Ascending aorta (tissue), 2 donors: ENCODE measurements at places on chromosomes 5 and 9. TPM values are rescaled to one million over a fixed set of nuclear protein-coding genes. Genes with fewer than 3 reads are reported as not detected.
A peak's percentile ranks its signal among the peaks of the same experiment; 100 is the strongest.

DNA sequence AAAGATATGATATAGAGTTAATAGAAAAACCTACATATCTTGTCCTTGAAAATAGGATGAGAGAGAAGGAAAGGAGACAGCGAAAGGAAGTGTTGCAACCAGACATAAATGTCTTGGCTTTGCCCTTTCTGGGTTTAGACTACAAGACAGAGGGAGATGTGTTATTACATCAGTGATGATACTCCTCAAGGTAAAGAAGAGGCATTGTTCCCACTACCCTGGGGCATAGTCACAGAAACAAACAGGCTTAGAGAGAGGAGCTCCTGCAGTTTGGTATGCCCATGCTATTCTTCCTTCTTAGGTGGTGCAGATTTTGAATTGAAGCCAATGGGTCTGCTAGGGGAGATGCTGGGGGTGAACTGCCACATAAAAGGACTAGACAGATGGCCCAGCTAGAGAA is 166.8 kb upstream of the RFX3 start:
- no peak overlapping the region for H3K27ac ChIP-seq
- no peaks in the 10 kb centered on the region for H3K36me3 ChIP-seq
- no peak overlapping the region for H3K4me3 ChIP-seq

DNA sequence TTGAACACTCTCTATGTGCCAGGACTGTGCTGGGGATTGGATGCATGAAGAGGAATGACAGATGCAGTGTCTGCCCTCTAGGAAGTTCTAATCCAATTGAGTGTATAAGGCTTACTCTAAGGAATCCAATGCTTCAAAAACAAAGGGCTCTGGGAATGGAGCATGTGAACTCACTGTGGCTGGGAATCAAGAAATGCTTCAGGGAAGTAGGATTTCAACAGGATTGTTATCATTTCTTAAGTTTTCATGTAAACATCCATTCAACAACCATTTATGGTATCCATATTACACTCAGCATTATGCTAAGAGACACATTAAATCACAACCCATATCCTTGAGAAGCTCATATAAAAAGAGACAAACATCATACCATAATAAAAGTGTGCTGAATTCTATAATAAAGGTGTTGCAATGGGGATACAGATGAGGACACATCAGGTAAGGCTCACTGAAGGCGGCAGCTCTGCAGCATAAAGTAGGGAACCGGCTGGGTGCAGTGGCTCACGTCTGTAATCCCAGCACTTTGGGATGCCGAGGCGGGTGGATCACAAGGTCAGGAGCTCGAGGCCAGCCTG is 11.3 kb downstream of the SIL1 start:
- H3K27me3 ChIP-seq: no peaks in the 10 kb centered on the region
- no peaks in the 10 kb centered on the region for H3K36me3 ChIP-seq
- H3K4me1 ChIP-seq: peaks cover 9% of the 10 kb centered on the region
- no peak for DNase-seq

GRCh38 chr9:121811140-121811539 is 159.7 kb downstream of the DAB2IP start:
- H3K36me3 ChIP-seq: no peaks in the 10 kb centered on the region
- DNase-seq: no peak
- H3K4me1 ChIP-seq: no peaks in the 10 kb centered on the region
- H3K27ac ChIP-seq: no peak overlapping the region
- no peaks in the 10 kb centered on the region for H3K27me3 ChIP-seq

DNA sequence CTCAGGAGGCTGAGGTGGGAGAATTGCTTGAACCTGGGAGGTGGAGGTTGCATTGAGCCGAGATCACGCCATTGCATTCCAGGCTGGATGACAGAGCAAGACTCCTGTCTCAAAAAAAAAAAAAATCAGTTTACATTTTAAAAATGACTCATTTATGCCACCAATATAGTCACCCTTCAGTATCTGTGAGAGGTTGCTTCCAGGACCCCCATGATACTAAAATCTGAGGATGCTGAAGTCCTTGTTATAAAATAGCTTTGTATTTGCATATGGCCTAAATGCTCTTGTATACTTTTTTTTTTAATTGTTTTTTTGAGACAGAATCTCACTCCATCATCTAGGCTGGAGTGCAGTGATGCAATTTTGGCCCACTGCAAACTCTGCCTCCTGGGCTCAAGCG is 5.8 kb downstream of the OCLN start:
- H3K4me3 ChIP-seq: no peak overlapping the region
- no peak for DNase-seq
- no peaks in the 10 kb centered on the region for H3K36me3 ChIP-seq
- no peaks in the 10 kb centered on the region for H3K4me1 ChIP-seq
- H3K27me3 ChIP-seq: no peaks in the 10 kb centered on the region
- no peak overlapping the region for H3K27ac ChIP-seq

GRCh38 chr9:95627802-95628201 is 111.0 kb upstream of the PTCH1 start:
- H3K27ac ChIP-seq: no peak overlapping the region
- no peaks in the 10 kb centered on the region for H3K4me1 ChIP-seq
- H3K36me3 ChIP-seq: no peaks in the 10 kb centered on the region
- DNase-seq: no peak
- H3K27me3 ChIP-seq: no peaks in the 10 kb centered on the region

- peaks cover 4% of the 10 kb centered on the region for H3K4me1 ChIP-seq
- DNase-seq: peak; percentile 63
- peak overlapping the region; percentile 89 for H3K4me3 ChIP-seq
- H3K27me3 ChIP-seq: no peaks in the 10 kb centered on the region
These were observed 784 bp downstream of the NLN start for GRCh38 chr5:65722575-65723403.

DNA sequence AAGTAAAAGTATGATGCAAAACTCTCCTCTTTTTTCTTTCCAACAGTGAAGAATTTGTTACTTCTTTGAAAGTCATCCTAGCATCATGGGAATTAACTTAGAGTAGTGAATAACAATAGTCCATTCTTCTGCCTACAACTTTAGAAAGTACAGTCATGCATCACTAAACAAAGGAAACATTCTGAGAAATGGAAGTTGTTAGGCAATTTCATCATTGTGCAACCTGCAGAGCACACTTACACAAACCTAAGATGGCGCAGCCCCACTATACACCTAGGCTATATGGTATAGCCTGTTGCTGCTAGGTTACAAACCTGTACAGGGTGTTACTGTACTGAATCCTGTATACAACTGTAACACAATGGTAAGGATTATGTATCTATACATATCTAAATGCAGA is 1209.3 kb upstream of the C9orf72 start:
- no peaks in the 10 kb centered on the region for H3K27me3 ChIP-seq
- H3K36me3 ChIP-seq: no peaks in the 10 kb centered on the region
- H3K4me3 ChIP-seq: no peak overlapping the region
- no peak overlapping the region for H3K27ac ChIP-seq

DNA sequence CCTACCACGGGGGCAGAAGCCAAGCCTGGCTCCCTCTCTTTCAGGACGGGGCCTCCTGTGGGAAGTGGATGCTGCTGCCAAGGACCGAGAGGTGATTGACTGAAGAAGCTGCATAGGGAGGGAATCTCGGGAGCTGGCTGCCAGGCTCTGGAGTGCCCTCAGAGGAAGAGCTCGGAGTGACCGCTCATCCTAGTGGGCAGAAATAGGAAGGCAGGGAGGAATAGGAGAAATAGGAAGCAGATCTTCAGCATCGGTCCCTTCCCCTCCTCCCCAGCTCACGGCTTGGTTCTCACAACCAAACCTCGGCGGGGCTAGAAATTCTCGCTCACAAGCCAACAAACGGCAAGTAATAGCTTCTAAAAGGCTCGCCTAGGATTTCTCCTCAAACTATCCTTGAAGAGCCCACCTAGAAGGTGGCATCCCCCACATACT is 159.9 kb upstream of the RAI14 start:
- no peaks in the 10 kb centered on the region for H3K36me3 ChIP-seq
- peaks cover 45% of the 10 kb centered on the region for H3K4me1 ChIP-seq
- no peaks in the 10 kb centered on the region for H3K27me3 ChIP-seq
- DNase-seq: no peak
- peak overlapping the region; percentile 2 for H3K4me3 ChIP-seq
- H3K27ac ChIP-seq: peak overlapping the region; percentile 82

DNA sequence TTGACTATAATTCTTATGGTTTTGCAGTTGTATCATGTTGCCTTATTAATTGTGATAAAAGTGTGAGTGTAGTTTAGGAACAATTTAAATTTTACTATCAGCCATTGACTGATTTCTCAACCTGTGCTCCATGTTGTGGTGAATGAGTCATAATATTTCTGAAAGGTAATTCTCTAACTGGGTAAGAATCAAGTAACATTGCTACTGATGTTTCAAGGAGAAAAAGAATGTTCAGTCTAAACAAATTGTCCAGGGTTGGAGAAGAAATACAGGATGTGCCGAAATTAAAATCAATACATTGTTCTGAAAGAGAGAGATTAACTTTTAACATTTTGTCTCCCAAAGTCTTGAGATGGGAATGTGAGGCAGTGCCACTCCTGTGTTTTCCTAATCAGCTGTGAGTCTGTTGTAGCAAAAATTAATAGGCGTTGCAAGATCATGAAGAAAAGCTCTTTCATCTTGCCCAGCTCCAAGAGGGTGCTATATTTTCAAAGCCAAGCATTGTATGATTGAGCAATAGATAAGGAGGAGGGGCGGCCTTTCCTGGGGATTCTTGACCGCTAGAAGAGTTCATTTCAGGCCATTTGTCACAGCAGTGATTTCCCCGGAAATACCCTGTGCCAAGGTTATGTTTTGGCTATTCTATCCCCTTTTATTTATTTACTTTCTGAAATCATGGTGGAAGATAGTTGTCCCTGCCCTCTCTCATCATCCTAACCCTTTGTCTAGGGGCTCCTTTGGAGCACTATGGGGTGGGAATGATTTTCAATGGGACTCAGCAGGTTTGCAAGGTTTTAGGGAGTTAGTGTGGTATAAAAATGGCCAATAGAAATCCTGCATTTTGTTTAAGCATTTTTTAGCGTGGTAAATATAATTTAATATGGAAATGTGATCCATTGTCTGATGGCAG is 151.6 kb downstream of the FOCAD start:
- no peaks in the 10 kb centered on the region for H3K27me3 ChIP-seq
- H3K4me1 ChIP-seq: no peaks in the 10 kb centered on the region
- DNase-seq: no peak
- H3K27ac ChIP-seq: no peak overlapping the region

DNA sequence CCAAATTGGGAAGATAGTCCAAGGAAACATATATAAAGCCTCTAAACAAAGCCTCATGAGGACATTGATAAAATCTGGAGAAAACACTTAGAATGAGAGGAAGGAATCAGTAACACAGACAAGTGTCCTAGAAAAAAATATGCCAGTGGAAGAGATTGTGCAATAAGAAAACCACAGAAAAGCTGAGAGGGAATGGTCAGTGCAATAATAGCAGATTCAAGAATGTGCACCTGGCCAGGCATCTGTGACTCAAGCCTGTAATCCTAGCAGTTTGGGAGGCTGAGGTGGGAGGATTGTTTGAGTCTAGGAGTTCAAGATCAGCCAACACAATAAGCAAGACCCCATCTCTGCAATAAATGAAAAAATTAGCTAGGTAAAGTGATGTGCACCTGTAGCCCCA is 691.2 kb upstream of the CDH6 start:
- no peaks in the 10 kb centered on the region for H3K27me3 ChIP-seq
- H3K36me3 ChIP-seq: no peaks in the 10 kb centered on the region
- no peaks in the 10 kb centered on the region for H3K4me1 ChIP-seq
- H3K4me3 ChIP-seq: no peak overlapping the region

DNA sequence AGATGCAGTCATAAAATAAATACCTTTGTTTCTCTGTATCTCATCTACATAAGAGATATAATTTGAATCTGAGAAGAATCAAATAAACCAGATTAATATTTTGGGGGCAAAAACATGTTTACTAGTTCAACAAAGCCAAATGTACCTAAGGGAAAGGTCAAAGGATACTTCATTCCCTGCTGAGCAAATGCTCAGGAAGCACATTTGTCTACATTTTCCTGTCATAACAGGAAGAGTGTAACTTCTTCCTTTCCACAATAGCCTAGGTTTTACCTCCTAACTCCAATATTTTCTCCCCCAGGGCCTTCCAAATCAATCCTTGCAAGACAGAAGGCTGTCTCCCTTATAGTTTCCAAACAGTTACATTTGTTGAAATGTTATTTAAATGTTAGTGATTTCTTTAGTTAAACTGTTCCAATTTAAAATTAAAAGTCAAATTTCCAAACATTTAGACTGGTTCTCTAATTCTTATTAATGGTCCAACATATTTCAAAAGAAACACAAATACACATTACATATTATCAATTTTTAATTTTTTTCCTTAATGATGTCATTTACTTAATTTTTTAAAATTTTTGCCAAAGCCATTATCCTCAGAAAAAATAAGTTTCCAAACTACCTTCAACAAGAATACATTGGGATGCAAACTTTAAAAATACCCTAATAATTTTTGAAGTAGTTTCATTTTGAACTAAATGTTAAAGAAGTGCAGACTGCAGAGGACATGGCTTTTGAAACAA is 67.8 kb downstream of the MEF2C start:
- H3K36me3 ChIP-seq: no peaks in the 10 kb centered on the region
- no peaks in the 10 kb centered on the region for H3K27me3 ChIP-seq
- H3K4me1 ChIP-seq: no peaks in the 10 kb centered on the region
- DNase-seq: no peak
- H3K27ac ChIP-seq: no peak overlapping the region

The KIF27 gene
- 1.9 TPM for total RNA-seq

The ZDHHC11B gene
- 0.64 TPM for total RNA-seq

The OR1Q1 gene
- not detected for total RNA-seq

The CDX1 gene
- not detected for total RNA-seq

The GNA14 gene
- 3.5 TPM for total RNA-seq

The SLC6A7 gene
- not detected for total RNA-seq

The ORM2 gene
- 0.64 TPM for total RNA-seq
